ENCODE measurements at places on chromosomes 4 and X.

GRCh38 chr4:25978327-25978726 is 64.3 kb downstream of the SMIM20 start:
- no peak for DNase-seq

DNA sequence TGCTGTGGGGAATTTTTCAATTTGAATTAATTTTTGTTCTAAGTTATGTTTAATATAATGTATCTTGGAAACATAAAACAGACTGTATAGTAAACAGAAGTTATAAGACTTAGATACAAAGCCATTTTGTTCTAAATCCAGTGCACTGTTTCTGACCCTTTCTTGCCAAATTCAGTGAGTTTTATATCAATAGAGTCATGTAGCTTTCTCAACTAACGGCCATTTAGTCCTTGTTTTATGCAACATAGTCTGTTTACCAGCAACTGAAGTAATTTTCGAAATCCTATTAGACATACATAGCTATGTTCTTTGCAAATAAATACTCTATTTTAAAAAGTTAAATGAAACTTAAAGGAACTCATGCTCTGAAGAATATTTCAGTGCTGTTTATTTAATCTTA is 242.8 kb downstream of the ADGRL3 start:
- DNase-seq: no peak

DNA sequence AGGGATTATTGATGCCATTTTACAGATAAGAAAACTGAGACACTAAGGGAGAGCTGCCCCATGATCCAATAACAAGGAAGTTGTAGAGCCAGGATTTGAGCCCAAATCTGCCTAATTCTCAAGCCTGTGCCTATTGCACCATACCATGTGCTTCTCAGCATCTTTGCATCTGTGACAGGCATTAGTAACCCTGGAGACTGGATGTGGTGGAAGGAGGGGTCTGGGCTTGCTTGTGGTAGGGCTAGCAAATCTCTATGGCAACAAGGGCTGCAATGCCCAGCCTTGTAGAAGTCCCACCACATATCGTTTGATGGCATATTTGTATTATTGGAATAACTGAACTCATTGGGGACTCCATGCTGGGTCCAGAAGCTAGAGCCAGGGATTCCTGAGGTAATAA is 58.1 kb downstream of the RTL5 start:
- no peak for DNase-seq

- DNase-seq: no peak
Observed at GRCh38 chr4:168511780-168512489, 15.1 kb downstream of the PALLD start.

- DNase-seq: no peak
Observed at GRCh38 chr4:20353646-20354045, 101.9 kb downstream of the SLIT2 start.

DNA sequence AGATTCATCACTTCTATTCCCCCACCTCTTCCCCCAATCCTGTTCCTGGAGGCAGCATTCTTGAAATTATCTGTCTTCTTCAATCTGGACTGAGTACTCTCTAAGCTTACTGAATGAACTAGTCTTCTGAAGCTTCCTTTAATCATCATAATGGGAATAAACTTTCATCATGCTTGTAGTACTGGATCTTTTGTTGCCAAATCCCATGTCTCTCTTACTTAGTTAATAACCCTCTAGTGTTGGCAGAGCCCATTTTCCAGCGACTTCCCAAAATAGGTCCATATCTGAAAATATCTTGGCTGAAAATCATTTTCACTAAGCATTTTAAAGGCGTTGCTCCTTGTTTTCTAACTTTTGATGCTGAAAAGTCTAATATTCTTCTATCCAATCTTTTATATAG is 39.6 kb downstream of the RPS6KA3 start:
- DNase-seq: no peak

GRCh38 chr4:40038977-40039376 is 17.7 kb upstream of the N4BP2 start:
- no peak for DNase-seq

DNA sequence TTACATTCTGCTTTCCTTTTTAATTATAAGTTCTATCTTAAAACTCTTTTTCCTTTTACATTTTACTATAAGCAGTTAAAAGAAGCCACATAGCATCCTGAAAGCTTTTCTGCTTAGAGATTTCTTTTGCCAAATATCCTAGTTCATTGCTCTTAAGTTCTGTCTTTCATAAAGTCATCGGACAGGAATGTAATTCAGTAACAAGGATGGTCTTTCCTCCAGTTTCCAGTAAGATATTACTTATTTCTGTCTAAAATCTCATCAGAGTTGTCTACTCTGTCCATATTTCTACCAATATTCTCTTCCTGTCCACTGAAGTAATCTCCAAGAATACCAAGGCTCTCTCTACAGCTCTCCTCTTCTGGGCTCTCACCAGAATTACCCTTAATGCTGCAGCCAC is 37.5 kb upstream of the ADH1C start:
- DNase-seq: no peak

DNA sequence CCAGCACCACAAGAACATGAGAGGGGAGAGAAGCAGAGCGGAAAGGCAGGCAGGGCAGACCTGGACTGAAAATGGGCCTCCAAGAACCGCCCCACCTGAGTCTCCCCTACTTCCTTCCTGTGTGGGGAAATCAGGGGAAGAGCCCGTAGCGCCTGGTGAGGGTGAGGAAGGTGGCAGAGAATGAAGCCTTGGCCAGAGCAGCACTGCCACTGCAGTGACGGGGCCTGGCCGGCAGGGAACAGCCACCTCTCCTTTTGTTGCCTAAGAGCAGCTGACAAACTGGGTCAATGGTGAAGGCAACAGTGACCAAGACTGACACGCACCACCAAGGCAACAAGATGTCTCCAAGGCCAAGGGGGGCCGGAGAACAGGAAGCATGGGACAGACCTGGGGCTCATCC is 58.4 kb upstream of the CBR4 start:
- DNase-seq: no peak

GRCh38 chrX:118183606-118184005 is 67.0 kb upstream of the KLHL13 start:
- DNase-seq: no peak

DNA sequence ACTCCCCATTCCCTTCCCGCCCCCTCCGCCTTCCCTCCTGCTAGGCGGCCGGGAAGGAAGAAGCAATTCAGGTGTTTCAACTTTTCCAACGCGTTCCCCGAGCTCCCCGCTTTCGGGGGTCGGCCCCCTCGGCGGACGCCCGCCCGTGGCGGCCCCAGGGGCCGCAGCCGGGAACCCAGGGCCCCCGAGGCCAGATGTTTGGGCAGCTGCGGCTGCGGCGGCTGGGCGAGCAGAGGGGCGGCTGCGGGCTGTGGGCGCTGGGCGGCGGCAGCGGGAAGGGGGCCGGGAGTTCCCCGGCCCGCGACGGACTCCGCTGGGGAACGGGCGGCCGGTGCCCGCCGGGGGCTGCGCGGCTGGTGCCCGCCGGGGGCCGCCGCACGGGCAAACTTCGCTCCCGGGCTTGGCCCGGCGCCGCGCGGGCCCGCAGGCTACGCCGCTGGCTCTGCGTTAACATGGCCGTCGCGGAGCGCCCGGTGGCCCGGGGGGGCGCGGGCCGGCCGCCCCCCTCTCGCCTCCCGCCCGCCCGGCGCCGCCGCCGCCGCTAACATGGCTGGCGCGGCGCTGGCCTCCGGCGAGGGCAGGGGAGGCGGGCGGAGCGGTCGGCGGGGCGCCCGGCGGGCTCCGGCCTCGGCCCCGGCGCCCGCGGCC is 510 bp downstream of the HMGB3 start:
- no peak for DNase-seq

DNA sequence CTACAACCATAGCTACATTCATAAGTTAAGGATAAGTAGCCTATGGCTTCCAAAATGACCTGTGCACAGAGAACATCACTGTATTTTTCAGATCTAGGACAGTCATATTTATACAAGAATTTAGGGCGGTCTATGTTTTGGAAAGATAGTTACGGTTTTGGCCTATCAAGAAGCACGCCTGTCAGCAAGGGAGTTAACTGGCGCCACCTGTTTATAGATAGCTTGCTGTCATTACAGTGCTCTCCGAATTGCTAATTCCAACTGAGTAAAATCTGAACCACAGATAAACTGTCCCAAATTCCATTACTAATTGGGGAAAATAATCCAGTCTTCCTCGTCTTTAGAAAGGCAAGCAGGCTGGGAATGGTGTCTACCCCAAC is 646 bp downstream of the ABCB7 start:
- no peak for DNase-seq

DNA sequence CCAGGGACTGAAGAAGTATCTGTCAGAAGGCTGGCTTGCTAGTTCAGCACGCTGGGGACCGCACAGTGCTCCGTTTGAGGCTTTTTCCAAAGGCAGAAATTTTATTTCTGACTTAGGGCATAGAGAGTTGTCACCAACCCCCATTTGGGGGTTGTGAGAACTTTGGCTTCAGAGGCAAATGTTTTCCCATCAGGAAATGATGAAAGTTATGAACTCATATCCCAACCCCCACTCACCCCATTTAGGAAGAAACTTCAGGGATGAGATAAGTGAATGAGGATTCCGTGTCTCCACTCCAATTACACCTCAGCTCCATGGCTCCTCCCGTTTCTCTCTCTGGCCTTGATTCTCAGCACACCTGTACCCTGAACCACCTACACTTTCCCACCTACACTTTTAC is 4.3 kb upstream of the WDR13 start:
- no peak for DNase-seq

- no peak for DNase-seq
Observed at GRCh38 chr4:149161247-149161646, 654.4 kb downstream of the IQCM start.

GRCh38 chrX:82237328-82237727 is 1035.4 kb downstream of the SH3BGRL start:
- no peak for DNase-seq

DNA sequence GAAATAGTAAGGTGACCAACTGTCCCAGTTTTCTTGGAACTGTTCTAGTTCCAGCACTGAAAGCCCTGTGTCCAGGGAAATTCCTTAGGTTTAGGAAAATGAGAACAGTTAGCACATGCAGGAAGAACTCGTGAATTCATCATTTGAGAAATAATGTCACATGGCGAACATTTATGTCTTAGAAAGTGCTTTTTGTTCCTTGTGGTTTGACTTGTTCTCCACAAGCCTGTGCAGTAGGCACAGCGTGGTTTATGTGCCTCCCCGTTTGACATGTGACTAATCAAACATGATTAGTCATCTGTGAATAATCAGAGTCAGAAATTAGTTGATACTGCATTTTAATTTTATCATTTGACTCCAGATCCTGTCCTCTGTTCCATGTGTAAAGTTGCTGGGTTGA is 556.0 kb upstream of the CPEB2 start:
- DNase-seq: no peak

DNA sequence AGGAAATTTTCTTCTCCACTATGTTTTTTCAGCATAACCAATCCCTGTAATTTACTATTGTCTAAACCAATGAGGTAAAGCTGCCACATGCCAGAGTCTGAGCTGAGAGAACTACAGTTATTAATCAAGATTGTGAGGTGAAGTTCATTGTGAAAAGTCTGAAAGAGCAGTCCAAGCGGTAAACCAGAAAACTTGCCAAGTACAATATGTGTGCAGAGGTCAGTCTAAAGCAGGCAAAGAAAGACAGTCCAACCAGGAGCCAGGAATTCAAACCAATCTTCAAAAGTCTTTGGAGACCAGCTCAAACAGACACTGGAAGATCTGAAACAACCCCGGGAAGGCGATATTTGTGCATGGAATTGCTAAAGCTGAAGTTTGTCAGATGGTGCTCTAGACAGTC is 229.1 kb upstream of the POU3F4 start:
- no peak for DNase-seq

- DNase-seq: no peak
Observed at GRCh38 chrX:28042826-28043564, 61.7 kb upstream of the DCAF8L1 start.

GRCh38 chr4:3491681-3492405 is 28.7 kb downstream of the DOK7 start:
- no peak for DNase-seq

- DNase-seq: no peak
Observed at GRCh38 chr4:57672846-57673433, 562.8 kb upstream of the IGFBP7 start.

DNA sequence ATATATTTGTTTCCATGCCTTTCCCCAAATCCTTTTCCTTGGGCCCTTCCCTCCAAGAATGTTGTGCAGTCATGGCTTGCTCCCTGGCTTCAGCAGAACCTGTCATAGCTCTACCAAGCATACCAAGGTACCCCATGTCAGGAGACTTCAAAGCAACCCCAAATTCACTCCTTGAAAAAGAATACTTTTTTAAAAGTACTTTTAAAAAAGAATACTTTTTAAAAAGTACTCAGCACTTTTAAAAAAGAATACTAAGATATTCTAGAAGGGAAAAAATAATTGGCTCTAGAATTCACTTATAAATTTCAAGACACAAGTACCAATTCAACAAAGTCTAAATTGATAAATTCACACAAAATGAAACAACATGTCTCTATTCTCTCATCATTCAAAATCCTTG is 76.0 kb downstream of the NR3C2 start:
- DNase-seq: no peak

DNA sequence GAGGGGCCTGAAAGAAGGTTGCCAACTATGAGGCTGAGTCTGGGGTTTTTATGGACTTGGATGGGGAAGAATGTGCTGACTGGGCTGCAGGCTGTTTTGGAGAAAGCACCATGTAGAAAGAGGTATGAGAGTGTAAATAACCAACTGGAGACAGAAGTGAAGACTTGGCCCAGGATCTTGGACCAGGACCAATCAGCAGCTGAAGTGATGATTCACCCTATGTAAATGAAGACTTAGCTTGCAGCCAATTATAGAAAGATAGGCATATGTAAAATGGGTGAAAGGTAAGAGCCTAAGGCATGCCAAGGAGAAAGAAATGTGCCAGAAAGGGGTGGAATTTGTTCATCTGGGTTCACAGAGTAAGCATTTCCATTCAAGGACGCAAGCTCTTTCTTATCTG is 856.7 kb upstream of the PRKX start:
- DNase-seq: no peak

DNA sequence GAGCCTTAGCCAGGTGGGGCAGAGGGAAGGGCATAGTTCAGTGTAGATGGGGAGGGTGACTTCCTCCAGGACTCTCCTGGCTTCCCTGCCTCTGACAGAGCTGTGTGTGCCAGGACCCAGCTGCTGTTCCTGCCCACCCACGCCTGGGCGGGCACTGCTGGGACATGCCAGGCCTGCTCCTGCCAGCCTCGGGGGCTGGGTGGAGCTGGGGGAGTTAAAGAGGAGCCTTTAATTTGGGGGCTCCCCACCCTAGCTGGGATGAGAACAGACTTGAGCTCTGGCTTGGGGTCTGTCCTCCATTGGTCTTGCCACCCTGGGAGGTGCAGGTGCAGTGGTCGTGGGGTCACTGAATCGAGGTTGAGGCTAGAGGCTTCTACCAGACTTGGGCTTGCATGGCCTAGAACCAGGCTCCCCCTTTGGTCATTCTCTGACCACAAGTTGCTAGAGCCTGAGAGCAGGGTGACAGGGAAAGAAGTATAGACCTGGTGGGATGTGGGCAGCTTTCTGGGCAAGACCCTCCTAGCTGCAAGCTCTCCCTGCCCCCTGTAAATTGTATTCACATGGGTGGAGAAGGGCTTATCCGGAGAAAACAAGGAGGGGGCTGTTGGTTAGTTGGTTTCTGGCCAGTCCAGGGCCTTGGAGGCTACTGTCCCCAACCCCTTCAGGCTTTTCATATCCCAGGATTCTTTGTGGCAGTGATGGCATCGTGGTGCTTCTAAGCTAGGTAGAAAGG is 5.7 kb downstream of the EFNB1 start:
- no peak for DNase-seq

GRCh38 chr4:82560853-82561785 is 669 bp downstream of the TMEM150C start:
- no peak for DNase-seq

- DNase-seq: no peak
Observed at GRCh38 chr4:133188433-133189146, 39.5 kb downstream of the PCDH10 start.

All from activated naive CD4-positive, alpha-beta T cell (primary cell).